ENCODE measurements at places on chromosomes 5 and 9.

GRCh38 chr9:87442451-87442850 is 55.2 kb upstream of the DAPK1 start:
- peak; percentile 14 for DNase-seq

GRCh38 chr5:96601715-96602244 is 60.4 kb upstream of the CAST start:
- peak; percentile 56 for DNase-seq

GRCh38 chr5:132464156-132464939 is 26.2 kb downstream of the IRF1 start:
- DNase-seq: no peak

DNA sequence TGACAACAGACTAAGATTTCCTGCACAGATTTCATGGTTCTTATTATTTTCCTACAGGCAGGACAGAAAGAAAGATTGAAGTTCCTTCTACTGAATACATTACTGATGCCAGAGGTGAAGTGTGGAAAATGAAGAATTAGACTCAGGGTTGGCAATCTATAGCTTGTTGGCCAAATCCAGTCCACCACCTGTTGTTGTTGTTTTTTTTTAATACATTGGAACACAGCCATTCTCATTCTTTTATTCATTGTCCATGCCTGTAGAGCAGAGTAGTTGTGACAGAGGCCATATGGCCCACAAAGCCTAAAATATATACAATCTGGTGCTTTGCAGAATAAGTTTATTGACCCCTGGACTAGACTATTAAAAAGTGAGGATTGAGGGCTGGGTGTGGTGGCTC is 5.8 kb upstream of the PLPPR1 start:
- DNase-seq: no peak

DNA sequence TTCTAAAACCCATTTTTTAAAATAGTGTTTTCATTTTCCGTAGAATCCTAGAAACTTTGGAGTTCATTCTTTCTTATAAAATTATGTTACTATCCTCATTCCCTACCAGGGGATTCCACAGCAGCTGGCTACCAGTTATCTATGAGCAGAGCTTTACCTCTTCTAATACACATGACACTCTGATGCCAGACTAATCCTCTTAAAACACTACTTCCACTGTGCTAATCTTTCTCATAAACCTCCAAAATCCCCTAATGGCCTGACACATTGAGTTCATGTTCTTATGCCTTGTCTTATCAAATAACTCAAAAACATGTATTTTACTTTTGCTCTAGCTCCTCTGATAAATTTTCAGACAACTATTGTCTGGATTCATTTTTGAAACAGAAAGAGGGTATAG is 633.6 kb upstream of the FTMT start:
- no peak for DNase-seq

GRCh38 chr5:1351156-1351555 is 6.3 kb upstream of the CLPTM1L start:
- DNase-seq: no peak

GRCh38 chr5:104915226-104915625 is 1352.6 kb upstream of the NUDT12 start:
- DNase-seq: no peak

DNA sequence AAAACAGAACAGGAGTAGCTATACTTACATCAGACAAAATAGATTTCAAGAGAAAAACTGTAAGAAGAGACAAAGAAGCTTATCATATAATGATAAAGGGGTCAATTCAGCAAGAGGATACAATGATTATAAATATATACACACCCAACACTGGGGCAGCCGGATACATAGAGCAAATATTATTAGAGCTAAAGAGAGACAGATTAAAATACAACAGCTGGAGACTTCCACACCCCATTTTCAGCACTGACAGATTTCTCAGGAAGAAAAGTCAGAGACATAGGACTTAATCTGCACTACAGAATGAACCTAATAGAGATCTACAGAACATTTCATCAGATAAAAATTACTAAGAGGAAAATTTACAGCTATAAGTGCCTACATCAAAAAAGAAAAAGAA is 35.7 kb downstream of the OXCT1 start:
- DNase-seq: no peak

DNA sequence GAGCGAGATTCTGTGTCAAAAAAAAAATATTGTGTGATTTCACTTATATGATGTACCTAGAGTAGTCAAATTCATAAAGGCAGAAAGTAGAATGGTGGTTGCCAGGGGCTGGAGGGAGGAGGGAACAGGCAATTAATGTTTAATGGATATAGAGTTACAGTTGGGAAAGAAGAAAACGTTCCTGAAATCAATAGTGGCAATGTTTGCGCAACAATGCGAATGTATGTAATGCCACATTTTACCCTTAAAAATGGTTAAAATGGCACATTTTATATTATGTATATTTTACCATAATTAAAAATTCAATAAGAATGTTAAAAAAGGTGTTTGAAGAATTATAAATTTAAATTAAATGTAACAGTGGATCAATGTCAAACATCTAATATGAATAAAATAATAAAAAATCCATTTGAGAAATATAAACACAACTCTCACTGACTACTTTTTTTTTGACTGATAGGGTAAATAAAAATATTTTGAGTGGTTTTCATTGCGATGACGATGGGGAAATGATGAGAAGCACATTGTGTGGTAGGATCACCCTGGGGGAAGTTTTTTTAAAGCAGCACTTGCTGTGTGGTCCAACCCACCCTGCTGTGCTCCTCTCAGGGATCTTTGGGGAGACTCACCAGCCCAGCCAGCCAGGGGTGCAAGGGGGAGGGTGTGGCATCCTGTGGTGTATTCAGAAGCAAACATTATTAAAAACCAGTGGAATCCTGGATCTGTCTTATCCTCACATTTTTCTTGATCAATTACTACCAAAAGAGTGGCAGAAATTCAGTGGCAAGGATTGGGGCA is 4.3 kb downstream of the FYB1 start:
- no peak for DNase-seq

- DNase-seq: no peak
These were observed 128.9 kb downstream of the ADAMTS12 start for GRCh38 chr5:33762859-33763258.

DNA sequence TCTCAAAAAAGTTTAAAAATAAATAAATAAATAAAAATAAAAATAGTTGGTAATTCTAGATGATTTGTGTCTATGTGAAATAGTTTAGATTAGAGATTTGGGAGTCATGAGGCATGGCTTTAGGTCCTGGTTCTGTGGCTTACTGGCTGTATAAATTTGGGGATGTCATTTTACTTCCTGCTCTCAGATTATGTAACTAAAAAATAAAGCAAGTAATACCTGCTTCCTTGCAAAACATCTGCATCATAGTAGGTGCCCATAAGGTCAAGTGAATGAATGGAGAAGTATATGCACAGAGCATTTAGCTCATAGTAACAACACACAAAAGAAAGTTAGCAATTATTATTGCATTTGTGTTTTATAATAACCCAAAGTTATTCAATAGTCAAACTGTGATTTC is 287.7 kb upstream of the TLE4 start:
- DNase-seq: no peak

GRCh38 chr9:127873886-127874285 is 3.6 kb downstream of the AK1 start:
- no peak for DNase-seq
